Fibroblast of lung (primary cell): ENCODE measurements at places on chromosomes 16 and 17.

DNA sequence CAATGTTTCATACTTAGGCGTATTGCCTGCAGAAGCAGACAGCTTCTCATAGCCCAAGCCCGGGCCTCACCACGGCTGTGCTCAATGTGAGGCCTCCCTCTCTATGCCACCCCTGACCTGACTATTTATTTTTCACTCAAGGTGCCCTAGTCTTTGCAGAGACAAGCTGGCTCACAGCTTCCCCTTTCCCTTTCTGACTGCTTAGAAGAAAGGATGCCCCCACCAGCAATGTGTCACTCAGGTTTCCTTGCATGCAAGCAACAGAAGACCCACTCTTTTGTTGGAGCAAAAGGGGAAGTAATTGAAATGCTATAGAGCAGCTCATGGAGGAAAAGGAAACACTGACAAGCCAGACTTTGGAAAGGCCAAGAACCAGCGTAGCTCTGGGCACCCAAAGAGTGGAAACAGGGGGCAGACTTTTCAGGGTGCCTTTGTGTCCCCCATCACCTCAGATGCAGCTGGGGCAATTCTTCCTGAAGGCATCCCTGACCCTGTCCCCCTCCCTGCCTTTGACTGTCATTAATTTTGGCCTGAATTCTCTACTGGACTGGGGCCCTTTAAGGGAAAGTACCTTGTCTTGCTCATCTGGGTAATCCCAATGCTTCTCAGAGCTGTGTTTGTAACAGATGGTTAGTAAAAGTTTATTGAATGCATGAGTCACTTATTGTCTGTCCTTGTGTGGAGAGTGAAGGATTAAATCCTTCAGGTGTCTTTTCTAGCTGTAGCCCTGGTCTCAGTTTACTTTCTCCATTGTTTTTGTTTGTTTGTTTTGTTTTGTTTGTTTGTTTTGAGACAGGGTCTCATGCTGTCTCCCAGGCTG lies 17.8 kb downstream of the RGS9 start:
- peak; percentile 26 for DNase-seq

DNA sequence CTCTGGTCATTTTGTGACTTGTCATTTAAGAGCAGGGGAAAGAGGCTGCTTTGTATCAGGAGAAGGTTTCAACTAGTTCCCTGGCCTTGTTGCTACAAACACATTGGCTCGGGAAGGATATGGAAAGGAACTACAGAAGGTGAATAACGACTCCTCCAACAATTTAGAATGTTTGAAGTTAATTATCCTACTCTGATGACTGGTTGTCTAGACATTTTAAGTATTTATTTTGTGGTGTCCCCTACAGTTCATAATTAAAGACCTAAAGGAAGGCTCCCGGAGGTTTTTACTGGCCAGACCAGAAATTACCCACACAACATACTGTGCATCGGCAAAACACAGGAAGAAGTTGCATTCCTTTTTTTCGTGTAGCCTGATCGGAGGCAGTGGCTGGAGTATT lies 515.8 kb upstream of the SALL1 start:
- peak; percentile 84 for DNase-seq

GRCh38 chr16:79380995-79381602 lies 219.4 kb downstream of the MAF start:
- DNase-seq, result peak; percentile 1

- no peak for DNase-seq
Measured at GRCh38 chr17:60914078-60914477, 236.4 kb downstream of the BCAS3 start.
